GM23248 (cell line): ENCODE measurements at places on chromosomes 7 and 10. TPM values are rescaled to one million over a fixed set of nuclear protein-coding genes. Genes with fewer than 3 reads are reported as not detected.

The CNPY1 gene
- not detected in 2 replicates for total RNA-seq

The CALML3 gene
- total RNA-seq, result not detected in 2 replicates

The MMP21 gene
- total RNA-seq, result not detected in 2 replicates

GRCh38 chr7:93860261-93860660 lies 30.3 kb downstream of the TFPI2 start:
- H3K4me1 ChIP-seq, result 0 out of 2 replicates have a peak, but pooled peaks cover 5% of the 10 kb centered on the region
- no peak for DNase-seq
- no peak overlapping the region for H3K4me3 ChIP-seq
- H3K36me3 ChIP-seq, result no peaks in the 10 kb centered on the region
- H3K27ac ChIP-seq, result no peak overlapping the region

- H3K27me3 ChIP-seq, result no peaks in the 10 kb centered on the region
- no peak overlapping the region for H3K4me3 ChIP-seq
- peak overlapping the region; percentile 95 for H3K27ac ChIP-seq
- DNase-seq, result peak; percentile 65
- H3K36me3 ChIP-seq, result peaks cover 3% of the 10 kb centered on the region; the same call in 1 of the 2 replicates
These were observed 8.2 kb downstream of the ZCCHC24 start for GRCh38 chr10:79437111-79437814.
